ENCODE measurements at places on chromosomes 11 and 22.

DNA sequence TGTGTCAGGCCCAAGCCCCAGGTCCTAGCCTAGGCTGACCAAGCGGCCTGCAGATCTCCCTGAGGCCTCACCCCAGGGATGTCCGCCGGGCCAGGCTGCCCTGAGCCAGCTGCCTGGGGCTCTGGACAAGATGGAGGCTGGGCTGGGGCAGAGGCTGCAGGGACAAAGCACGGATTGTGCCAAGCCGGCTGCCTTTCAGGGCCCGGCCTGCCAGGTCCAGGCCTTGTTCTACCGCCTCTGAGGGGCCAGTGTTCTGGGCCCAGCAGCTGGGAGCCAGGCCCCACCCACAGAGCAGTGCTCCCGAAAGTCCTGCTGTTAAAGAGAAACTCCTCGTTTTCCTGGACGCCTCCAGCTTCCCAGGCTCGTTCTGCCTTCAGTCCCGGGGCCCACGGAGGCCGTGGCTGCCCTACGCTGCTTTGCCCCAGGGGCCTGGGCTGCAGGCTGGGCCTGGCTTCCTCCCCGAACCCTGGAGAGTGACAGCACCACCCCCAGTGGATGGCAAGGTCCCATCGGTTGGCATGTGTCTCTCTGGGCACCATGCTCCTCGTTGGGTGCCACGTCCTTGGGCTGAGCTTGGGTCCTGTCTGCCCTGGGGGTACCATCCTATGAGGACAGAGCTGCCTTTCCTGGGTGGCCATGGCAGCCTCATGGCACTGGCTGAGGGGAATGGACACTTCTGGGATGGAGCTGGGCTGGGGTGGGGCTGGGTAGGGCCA is 7.6 kb downstream of the BRSK2 start:
- DNase-seq: no peak

DNA sequence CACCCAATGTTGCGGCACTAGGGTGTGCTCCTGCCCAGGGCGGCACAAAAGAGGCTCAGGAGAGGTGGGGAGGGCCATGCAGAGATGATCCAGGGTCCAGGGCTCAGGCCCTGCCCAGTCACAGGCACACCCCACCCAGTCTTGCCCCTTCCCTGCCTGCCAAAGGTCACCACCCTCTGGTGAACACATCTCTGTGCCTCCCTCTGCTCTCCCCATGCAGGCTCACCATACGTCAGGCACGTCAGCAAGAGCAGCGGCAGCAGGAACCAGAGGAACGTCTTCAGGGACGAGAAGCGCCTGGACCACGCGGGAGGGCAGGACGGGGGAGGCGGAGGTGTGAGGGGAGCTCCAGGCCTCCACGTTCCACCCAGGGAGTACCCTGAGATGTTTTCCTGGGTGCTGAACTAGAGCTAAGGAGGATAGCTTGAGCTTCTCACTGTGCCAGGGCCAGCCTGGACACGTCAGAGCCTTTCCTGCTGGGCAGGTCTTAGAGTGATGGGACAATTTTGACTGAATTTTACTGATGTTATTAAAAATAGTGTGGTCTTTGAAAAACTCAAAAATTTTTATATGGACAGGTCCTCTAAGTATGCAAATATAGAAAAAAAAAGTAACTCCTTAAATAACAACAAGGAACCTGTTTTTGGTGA is 7.2 kb downstream of the SUN2 start:
- DNase-seq: no peak

DNA sequence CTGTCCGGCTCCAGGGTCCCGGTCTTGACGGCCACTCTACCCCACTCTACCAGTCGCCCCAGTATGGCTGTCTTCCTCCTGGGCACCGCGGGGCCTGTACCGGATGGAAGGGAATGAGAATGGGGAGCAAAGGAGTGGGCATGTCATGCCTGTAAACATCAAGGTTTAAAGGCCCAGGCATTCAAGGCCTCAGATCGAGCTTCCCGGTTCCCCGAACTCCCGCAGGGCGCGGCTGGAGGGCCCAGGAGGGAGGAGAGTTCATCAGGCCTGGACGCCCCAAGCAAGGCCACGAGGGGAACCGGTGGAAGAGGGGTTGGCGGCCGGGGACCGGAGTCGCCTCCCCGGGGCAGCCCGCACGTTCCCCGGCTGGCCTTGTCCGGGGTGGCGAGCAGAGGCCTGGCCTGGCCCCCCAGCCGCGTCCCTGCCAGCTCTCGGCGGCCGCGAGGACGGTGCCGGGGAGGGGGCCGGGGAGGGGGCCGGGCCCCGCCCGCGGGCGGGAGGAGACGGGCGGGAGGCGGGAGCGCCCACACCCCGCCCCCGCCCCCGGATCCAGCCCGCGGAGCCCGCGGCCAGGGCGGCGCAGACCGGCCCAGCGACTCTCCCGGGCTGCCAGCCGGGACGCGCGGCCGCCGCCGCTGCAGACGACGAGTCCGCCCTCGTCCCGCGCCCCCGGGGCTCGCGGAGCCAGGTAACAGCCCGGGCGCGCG is at the start of gene CDC42EP1:
Gene CDC42EP1 (plus strand): TSS at position 580 of the 707 bp plus-strand sequence. CDS start 5,870 bp downstream, outside the sequence.
- DNase-seq: no peak

GRCh38 chr22:40007853-40008710 is 13.3 kb downstream of the FAM83F start:
- no peak for DNase-seq

DNA sequence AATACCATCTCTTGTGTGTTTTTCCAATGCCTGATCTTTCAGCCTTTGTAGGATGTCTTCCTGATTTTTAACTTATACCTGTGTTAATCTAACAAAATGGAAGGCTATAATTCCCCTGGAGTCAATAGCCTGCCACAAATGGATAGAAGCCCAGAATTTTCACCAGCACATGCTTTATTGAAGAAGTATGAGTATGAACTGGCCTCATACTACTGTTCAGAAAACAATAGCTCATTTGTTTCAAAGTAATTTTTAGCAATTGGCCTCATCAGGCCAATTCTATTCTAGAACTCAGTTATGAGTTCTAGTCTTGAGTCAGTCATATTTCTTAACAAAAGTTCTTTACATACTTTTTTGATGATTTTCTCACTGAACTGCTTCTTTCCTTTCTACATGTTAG is 40.6 kb upstream of the SLC37A2 start:
- DNase-seq: no peak

- no peak for DNase-seq
Observed at GRCh38 chr11:66195867-66196266, 72.6 kb upstream of the RAB1B start.

DNA sequence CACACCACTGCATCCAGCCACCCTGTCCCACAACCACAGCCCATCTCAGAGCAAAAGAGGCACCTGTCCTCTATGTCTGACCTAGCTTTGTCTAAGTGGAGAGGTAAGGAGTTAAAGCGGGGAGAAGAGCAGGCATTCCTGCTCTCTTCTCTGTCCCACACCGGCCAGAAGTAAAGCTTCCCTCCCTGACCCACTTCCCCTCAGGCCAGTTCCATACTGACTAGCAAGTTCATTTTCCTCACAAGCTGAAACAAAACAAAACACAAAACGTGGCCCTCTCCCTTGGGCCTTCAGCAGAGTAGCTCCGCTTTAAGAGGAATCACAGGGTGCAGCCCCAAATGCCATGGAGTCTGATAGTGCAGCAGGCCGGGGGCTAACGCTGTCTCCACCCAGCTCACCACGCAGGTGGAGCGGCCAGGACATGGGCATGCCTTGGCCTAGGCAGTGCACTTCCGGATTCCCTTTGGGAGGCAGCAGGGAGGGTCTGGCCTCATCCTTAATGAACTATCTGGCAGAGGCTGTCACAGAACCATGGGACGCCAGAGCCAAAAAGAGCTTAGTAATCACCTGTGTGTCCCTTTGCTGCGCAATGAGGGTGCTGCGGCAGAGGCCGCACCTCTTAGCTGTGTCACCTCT is 34.0 kb downstream of the FLI1 start:
- no peak for DNase-seq

DNA sequence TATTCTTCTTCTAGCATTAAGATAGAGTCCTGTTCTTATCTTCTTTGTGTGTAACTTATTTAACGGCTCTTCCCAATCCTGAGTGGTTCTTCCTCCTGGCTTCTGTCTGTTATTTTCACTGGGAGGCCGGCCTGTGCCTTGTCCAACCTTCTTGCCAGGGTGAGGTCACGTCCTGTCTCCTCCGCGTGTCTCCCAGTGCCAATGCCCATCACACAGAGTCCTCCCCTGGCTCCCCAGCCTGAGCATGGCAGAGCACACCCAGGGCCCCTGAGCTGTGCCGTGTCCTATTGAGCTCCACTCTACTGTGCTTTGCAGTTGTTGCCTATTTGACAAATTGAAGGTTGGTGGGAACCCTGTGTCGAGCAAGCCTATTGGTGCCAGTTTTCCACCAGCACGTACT is 487.3 kb downstream of the BRD1 start:
- DNase-seq: no peak

GRCh38 chr22:23696326-23696851 is 5.6 kb downstream of the RGL4 start:
- DNase-seq: peak; percentile 76

GRCh38 chr22:40718250-40719204 is 39.2 kb downstream of the MCHR1 start:
- DNase-seq: no peak

DNA sequence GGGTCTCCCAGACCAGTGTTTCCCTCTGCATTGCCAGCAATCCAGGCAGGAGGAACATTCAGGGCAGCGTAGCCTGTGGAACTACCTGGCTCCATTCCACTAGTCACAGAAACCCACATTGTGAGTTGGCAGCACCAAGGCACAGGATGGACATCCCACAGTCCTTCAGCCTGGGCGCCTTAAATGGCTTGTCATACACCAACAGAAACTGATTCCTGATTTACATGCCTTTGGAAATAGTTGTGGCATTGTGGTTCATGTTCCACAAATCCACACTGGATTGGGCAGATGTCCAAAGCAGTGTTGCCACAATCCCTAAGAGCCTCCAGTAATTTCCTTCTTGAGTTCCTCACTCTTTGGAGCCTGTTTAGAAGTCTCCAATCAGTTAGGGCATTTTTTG is 225.6 kb downstream of the BLID start:
- DNase-seq: no peak

GRCh38 chr11:133306019-133306418 is 226.3 kb downstream of the OPCML start:
- DNase-seq: no peak

- no peak for DNase-seq
Observed at GRCh38 chr11:107203656-107204055, 185.4 kb upstream of the GUCY1A2 start.

- no peak for DNase-seq
Observed at GRCh38 chr22:39717099-39717498, 146.5 kb downstream of the CACNA1I start.

DNA sequence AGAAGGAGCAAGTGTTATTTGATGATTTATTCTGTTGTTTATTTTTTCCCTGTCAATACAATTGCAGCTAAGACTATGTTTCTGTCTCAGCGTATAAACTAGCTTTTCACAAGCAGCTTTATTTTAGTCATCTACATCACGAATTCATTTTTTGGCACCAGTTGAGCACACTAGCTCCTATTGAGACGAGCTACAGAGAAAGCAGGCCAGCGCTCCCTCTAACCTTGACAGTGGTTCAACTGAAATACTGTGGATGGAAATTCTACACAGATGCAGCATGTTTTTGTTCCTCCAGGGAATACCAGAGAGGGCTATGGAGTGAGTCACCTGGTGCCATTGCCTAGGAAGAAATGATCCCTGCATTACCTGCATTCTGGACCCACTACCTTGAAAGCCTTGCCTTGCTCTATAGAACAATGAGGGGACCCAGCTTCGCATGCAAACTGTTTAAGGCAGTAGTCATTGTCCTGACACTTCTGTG is 108.2 kb upstream of the ARHGAP42 start:
- no peak for DNase-seq

DNA sequence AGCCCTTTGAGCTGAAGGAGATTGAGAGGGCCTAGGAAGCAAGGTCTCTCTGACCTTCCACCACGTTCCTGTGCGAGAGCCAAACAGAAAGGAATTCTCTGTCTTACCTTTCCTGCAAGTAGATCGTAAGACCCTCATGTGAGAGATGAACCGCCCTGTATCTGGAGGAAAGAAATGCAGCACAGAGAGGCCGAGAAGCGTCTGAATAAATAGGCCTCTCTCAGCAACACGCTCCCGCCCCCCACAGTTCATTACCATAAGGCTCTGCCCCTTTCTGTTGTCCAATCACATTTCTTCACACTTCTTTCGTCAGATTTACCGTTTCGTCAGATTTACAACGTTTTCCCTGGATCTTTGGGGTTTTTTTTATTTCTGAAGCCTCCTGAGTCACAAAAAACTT is 90.3 kb downstream of the BLID start:
- no peak for DNase-seq

DNA sequence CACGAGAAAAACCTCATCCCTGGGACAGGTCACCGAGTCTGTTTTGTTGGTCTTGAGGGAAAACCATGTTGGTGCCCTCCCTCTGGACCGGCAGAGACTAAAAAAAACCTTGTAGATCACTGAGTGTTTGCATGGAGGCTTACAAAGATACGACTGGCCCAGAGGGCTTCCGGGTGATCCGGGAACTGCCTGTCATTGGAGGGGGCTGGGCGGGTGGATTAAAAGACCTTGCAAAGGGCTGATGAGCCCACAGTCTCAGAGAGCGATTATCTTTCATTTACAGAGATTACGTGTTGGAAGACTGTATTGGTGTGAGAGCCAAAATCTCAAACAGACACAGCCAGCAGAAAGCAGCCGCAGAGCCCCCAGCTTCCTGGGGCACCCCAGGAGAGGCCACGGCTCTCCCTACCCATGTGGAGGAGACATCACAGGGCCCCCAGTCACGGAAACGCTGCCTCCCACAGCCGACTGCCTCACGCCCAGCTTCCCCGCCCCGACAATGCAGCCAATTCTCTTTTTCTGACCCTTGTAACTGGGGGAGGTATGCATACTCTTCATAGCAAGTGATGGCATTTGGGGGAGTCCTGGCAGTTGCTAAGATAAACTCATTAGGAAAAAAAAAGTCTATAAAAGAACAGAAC is 426.4 kb downstream of the CTTN start:
- DNase-seq: no peak

GRCh38 chr11:117834838-117835443 is 10.4 kb upstream of the FXYD2 start:
- no peak for DNase-seq

- DNase-seq: peak; percentile 56
Observed at GRCh38 chr11:128548649-128549255, 38.6 kb downstream of the ETS1 start.

GRCh38 chr22:46052331-46052771 is 75.4 kb upstream of the WNT7B start:
- no peak for DNase-seq

GRCh38 chr11:49424136-49424535 is 215.7 kb upstream of the FOLH1 start:
- DNase-seq: no peak

DNA sequence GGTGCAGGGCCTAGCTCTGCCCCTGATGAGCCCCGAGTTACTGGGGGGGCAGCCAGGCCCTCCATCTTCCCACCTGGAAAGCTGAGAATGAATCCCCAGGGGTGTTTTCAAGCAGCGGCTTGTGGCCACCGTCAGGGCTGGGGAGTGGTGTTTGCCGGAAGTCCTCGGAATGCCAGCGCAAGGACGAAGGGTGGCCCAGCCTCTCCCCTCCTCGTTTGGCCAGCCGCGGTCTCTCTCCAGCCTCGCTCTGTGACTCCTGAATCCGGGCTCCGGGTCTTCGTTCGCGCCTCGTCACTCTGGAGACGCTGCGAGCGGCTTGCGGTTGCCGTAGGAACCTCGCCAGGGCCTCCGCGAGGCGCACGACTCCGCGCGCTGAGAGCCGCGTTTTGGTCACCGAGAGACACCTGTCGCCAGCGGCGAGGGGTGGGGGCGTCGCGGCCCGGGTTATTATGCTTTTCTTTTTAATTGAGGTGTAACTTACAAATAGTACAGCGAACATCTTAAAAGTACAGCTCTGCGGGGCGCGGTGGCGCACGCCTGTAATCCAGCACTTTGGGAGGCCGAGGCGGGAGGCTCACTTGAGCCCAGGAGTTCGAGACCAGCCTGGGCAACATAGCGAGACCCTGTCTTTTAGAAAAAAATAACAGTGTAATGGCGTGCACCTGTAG is 6.3 kb upstream of the KDELR3 start:
- peak; percentile 64 for DNase-seq

Data from CD4-positive, alpha-beta T cell (primary cell).